ENCODE measurements at places on chromosomes 1 and 21. TPM values are rescaled to one million over a fixed set of nuclear protein-coding genes. Genes with fewer than 3 reads are reported as not detected.
A peak's percentile ranks its signal among the peaks of the same experiment; 100 is the strongest.

DNA sequence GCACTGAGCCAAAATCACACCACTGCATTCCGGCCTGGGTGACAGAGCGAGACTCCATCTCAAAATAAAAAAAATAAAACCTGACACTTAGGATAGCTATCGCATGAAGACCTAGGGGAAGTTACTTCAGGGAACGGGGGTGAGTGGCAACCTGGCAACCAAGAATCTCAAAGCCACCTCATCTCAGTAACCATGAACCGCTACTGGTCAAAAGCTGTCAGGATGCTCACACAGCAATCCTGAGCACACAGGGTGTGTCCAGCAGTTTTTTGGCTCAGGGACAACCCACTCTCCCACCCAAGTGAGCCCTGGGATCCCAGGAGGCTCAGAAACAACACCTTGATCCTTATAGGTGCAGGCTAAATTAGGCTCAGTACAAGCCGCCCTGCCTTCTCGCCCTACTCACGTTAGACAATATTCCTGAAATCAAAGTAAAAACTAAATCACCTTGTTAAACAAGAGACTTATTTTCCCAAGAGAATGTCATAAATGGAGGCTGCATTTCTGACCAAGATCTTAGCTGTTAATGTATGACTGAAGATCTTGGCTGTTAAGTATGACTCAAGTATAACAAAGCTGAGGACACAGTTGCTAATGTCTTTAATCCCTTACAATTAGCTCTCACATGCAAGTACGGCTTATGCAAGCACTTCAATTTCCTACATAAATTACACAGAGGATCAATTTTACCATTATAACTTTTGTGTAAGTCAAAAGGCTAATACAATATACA, 48.3 kb upstream of the NADK start:
- H3K36me3 ChIP-seq = peaks cover 49% of the 10 kb centered on the region
- no peaks in the 10 kb centered on the region for H3K27me3 ChIP-seq
- peaks cover 14% of the 10 kb centered on the region for H3K4me1 ChIP-seq
- DNase-seq = no peak

DNA sequence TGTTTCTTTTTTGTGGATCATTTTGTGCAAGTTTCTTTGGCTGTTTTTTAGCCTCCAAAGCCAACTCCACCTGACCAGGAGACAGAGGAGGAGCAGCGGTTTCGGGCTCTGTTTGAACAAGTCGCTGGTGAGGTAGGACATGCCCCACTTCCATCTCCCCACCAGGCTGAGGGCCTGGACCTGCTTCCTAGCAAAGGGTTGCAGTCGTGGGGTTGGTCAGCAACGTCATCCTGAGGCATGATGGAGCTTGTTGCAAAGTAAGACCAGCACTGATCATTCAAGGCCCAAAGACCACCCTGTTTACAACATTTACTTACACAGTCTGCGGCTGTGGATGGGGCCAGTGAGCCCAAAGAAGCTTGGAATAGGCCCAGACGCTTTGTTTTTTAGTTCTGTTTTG, 40.3 kb downstream of the CAPN9 start:
- no peak overlapping the region for H3K4me3 ChIP-seq
- H3K4me1 ChIP-seq = no peaks in the 10 kb centered on the region
- no peaks in the 10 kb centered on the region for H3K27me3 ChIP-seq
- H3K36me3 ChIP-seq = no peaks in the 10 kb centered on the region
- DNase-seq = no peak

- no peaks in the 10 kb centered on the region for H3K36me3 ChIP-seq
- no peaks in the 10 kb centered on the region for H3K27me3 ChIP-seq
- H3K4me3 ChIP-seq = no peak overlapping the region
- DNase-seq = no peak
These were observed 81.2 kb upstream of the EFHD2 start for GRCh38 chr1:15328351-15329103.

DNA sequence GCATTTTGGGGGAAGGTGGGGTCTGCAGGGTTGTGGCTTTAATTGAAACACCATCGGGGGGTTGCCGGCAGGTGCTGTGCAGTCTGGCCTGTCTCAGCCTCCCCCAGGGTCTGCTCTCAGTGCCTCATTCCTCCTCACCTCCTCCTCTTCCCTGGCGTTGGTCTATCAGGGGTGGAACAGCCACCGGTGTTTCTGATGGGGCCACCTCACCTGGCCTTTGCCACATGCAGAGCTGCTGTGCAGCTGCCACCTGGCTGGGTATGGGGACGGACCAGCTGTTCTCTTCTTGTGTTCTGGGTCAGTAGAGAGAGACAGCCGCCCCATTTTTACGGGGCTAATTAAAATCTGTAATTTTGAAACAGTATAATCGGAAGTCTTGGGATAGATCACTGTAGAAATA, 53.9 kb downstream of the SPSB1 start:
- H3K4me1 ChIP-seq = no peaks in the 10 kb centered on the region
- H3K27ac ChIP-seq = no peak overlapping the region
- no peak overlapping the region for H3K4me3 ChIP-seq
- H3K36me3 ChIP-seq = no peaks in the 10 kb centered on the region

Gene ALG14
- 3.3 TPM for total RNA-seq

- no peaks in the 10 kb centered on the region for H3K4me1 ChIP-seq
- H3K36me3 ChIP-seq = no peaks in the 10 kb centered on the region
- H3K4me3 ChIP-seq = no peak overlapping the region
- no peaks in the 10 kb centered on the region for H3K27me3 ChIP-seq
These were observed 23.7 kb upstream of the DAB1 start for GRCh38 chr1:57447551-57447950.

- no peaks in the 10 kb centered on the region for H3K4me1 ChIP-seq
- H3K36me3 ChIP-seq = peaks cover 6% of the 10 kb centered on the region
- H3K27me3 ChIP-seq = no peaks in the 10 kb centered on the region
- H3K27ac ChIP-seq = no peak overlapping the region
- H3K4me3 ChIP-seq = no peak overlapping the region
- no peak for DNase-seq
These were observed 60.9 kb downstream of the FGGY start for GRCh38 chr1:59357645-59358320.

DNA sequence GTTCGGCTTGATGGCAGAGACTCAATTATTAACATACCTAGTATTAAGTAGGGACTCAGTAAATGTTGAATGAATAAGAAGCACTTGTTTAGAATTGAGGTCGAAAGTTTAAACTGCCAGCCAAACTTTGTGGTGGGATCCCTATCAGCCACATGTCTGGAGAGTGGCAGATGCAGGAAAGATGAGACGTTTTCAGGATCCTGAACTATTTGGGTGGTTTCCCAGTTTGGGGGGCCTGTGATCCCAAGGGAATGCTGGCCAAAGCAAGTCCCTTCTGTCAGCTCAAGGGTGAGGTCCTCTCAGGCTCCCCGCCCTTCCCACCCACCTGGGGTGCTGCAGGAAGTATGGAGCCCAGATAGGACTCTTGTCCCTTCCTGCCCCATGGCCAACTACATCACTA, 38.6 kb downstream of the KCNC4 start:
- no peak overlapping the region for H3K27ac ChIP-seq
- DNase-seq = no peak
- H3K36me3 ChIP-seq = no peaks in the 10 kb centered on the region
- H3K4me3 ChIP-seq = no peak overlapping the region

DNA sequence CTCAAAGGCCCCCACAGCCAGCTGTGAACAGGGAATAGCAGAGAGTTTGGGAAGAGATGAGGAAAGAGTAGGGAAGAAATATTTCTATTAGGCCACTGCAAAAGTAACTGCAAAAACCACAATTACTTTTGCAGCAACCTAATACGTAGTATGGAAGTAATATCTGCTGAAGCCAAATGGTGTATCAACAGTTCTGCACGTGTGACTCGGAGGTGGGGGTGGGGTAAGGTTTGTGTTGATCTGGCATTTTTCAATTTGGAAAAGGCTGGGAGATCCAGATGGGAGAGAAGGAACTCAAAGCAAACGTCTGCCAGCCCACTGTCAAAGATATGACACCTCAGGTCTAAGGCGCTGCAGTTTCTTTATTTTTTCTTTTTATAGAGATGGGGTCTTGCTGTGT, 11.1 kb upstream of the ZNF436 start:
- no peak overlapping the region for H3K27ac ChIP-seq
- no peak for DNase-seq
- no peaks in the 10 kb centered on the region for H3K27me3 ChIP-seq
- H3K4me3 ChIP-seq = no peak overlapping the region
- H3K36me3 ChIP-seq = no peaks in the 10 kb centered on the region

DNA sequence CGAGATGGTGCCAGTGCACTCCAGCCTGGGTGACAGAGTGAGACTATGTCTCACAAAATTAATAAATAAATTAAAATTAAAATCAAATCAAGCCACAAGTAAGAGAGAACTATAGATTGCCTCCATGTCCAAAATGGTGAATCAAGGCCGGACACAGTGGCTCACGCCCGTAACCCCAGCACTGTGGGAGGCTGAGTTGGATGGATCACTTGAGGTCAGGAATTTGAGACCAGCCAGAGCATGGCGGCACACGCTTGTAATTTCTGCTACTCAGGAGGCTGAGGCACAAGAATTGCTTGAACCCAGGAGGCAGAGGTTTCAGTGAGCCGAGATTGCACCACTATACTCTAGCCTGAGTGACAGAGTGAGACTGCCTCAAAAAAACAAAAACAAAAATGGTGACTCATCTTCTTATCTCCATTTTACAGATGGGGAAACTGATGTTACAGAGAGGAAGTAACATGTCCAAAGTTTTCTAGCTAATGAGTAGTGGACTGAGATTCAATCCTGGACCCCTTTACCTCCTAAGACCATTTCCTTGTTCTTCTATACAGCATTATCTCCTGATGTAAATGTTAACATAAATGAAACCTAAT, 99.0 kb upstream of the HNRNPU start:
- no peaks in the 10 kb centered on the region for H3K4me1 ChIP-seq
- no peak overlapping the region for H3K4me3 ChIP-seq
- no peak for DNase-seq
- H3K27ac ChIP-seq = no peak overlapping the region
- H3K36me3 ChIP-seq = no peaks in the 10 kb centered on the region

Gene TSTD1
- 94.4 TPM for total RNA-seq

DNA sequence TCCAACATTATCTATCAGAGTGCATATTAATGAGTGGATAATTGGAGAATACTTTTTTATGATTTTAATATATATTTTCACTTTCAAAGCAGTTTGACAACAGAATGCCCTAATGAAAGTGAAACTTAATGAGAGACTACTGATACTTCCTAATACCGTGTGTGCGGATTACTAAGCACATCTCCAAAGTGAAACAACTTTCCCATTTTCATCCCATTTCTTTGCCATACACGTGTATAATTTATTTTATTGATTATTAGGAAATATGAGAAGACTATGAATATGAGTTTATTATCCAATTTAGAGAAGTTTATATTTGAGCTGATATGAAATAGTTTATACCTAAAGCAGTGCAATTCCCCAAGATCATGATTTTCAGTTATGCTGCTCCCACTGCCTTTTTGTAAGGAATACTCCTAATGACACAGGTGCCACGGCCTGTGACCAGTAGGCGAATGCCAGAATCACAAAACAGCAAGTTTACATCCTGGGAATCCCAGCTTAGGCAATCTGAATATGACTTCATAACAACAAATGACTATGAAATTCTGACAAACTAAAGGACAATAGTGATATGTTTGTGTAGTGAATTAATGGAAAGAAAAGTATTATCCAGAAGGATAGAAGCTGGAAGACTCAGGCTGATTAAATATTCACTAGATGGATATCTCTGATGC, 202.9 kb downstream of the NCAM2 start:
- no peak for DNase-seq
- H3K4me1 ChIP-seq = no peaks in the 10 kb centered on the region
- no peak overlapping the region for H3K27ac ChIP-seq

Gene RRP1
- total RNA-seq = 27.8 TPM

- H3K4me1 ChIP-seq = no peaks in the 10 kb centered on the region
- no peak overlapping the region for H3K4me3 ChIP-seq
- peaks cover 36% of the 10 kb centered on the region for H3K36me3 ChIP-seq
These were observed 13.8 kb downstream of the UBE4B start for GRCh38 chr1:10046356-10047085.

Gene KRTAP11-1
- total RNA-seq = not detected

- no peaks in the 10 kb centered on the region for H3K27me3 ChIP-seq
- peak overlapping the region; percentile 84 for H3K4me3 ChIP-seq
- peak overlapping the region; percentile 95 for H3K27ac ChIP-seq
These were observed 2.6 kb downstream of the PRDM2 start for GRCh38 chr1:13702425-13703127.

Gene HSD3B2
- not detected for total RNA-seq

DNA sequence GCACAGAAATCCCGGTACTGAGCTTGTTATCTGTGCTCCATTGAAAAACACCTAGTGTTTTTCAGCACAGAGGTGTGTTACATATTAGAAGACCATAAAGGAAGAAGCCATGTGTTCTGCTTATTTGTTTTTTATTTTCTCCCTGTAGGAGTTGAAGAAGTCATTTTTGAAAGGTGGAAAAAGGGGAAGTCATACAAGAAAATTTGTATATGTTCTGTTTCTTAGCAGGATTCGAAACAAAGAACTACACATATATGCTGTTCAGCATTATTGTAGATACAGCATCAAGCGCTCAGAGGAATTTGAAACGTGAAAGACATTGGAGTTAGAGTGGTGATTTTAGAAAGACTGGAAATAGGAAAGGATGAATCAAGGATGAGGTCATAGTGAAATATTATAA, 345.3 kb upstream of the ADGRL2 start:
- no peak overlapping the region for H3K27ac ChIP-seq
- no peak overlapping the region for H3K4me3 ChIP-seq
- no peaks in the 10 kb centered on the region for H3K27me3 ChIP-seq
- no peaks in the 10 kb centered on the region for H3K36me3 ChIP-seq
- no peaks in the 10 kb centered on the region for H3K4me1 ChIP-seq

GRCh38 chr1:1281533-1282321, 1.5 kb downstream of the SCNN1D start:
- H3K4me3 ChIP-seq = no peak overlapping the region
- H3K4me1 ChIP-seq = no peaks in the 10 kb centered on the region
- no peaks in the 10 kb centered on the region for H3K27me3 ChIP-seq
- no peak for DNase-seq
- H3K36me3 ChIP-seq = no peaks in the 10 kb centered on the region

GRCh38 chr1:247358920-247359319, 27.3 kb upstream of the ZNF496 start:
- H3K4me3 ChIP-seq = no peak overlapping the region
- no peak overlapping the region for H3K27ac ChIP-seq
- no peaks in the 10 kb centered on the region for H3K4me1 ChIP-seq

Gene CDCA8
- total RNA-seq = 1.3 TPM

- H3K27ac ChIP-seq = no peak overlapping the region
- no peak overlapping the region for H3K4me3 ChIP-seq
- H3K36me3 ChIP-seq = no peaks in the 10 kb centered on the region
- no peaks in the 10 kb centered on the region for H3K27me3 ChIP-seq
- no peak for DNase-seq
- no peaks in the 10 kb centered on the region for H3K4me1 ChIP-seq
These were observed 36.5 kb upstream of the SAMD13 start for GRCh38 chr1:84264961-84265360.

All from B cell (primary cell).